Esophagus muscularis mucosa (tissue), 4 donors: ENCODE measurements at places on chromosomes 11 and 22. TPM values are rescaled to one million over a fixed set of nuclear protein-coding genes. Genes with fewer than 3 reads are reported as not detected.

Gene TPBGL
- total RNA-seq, result 0.40 TPM

Gene GAS2L1
- 63.9 TPM for total RNA-seq

DNA sequence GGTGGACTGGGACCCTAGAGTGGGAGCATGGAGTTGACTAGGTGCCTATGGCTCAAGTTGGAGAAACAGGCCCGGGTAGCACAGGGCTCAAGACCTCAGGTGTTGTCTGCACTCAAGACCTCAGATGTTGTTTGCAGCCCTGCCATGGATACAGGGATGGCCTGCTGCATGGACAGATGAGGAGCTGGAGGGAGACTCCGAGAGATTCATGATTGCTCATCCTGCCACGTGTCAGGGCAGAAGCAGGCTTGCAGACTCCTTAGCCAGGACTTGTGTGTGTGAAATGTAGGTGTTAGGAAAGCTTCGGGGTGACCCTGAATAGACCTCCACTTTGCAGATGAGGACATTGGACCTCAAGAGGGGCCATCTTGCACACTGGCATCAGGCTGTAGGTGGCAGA lies 921 bp downstream of the CCDC116 start:
- no peak overlapping the region for H3K27ac ChIP-seq
- no peaks in the 10 kb centered on the region for H3K27me3 ChIP-seq
- peaks cover 16% of the 10 kb centered on the region for H3K4me1 ChIP-seq

DNA sequence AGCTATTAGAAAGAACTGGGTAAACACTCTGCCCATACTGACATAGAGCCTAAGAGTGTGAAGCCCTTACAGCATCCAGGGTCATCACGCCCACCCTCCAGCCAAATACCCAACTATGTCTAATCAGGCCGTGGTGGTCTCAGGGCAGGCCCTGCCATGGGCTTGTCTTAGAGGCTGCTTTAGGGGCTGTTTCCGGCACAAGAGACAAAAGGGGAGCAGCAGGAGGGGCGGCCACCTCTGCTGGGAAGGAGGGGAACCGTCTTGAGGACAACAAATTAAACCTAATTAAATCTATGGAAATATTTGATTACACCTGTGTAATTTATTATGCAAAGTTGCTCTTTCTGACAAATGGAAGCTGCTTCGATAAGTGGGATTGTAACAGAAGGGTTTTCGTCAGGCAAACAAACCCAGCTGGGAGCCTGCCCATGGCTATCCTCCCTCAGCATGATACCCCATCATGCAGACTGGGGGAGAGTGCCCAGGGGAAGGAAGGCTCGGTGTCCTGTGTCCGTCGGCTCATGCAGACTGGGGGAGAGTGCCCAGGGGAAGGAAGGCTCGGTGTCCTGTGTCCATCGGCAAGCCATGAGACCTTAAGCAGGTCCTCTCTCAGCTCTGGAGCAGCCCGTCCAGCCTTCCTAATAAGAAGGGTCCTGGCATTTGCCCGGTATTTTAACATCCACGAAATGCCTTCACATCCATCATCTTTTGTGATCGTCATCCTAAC lies 163.6 kb upstream of the B3GAT1 start:
- no peaks in the 10 kb centered on the region for H3K4me1 ChIP-seq
- no peak overlapping the region for H3K4me3 ChIP-seq
- peaks cover 26% of the 10 kb centered on the region for H3K27me3 ChIP-seq
- H3K36me3 ChIP-seq, result no peaks in the 10 kb centered on the region
- no peak overlapping the region for H3K27ac ChIP-seq
- DNase-seq, result peak; percentile 81
